Adrenal gland (tissue), 19 donors: ENCODE measurements at places on chromosomes 5 and 9. TPM values are rescaled to one million over a fixed set of nuclear protein-coding genes. Genes with fewer than 3 reads are reported as not detected.

The EPB41L4B gene
- total RNA-seq, result 16.4 TPM

The TCF7 gene
- 6.3 TPM for total RNA-seq

The REEP5 gene
- 198 TPM for total RNA-seq

The C9orf153 gene
- total RNA-seq, result 0.67 TPM

The NAIF1 gene
- 12.9 TPM for total RNA-seq

DNA sequence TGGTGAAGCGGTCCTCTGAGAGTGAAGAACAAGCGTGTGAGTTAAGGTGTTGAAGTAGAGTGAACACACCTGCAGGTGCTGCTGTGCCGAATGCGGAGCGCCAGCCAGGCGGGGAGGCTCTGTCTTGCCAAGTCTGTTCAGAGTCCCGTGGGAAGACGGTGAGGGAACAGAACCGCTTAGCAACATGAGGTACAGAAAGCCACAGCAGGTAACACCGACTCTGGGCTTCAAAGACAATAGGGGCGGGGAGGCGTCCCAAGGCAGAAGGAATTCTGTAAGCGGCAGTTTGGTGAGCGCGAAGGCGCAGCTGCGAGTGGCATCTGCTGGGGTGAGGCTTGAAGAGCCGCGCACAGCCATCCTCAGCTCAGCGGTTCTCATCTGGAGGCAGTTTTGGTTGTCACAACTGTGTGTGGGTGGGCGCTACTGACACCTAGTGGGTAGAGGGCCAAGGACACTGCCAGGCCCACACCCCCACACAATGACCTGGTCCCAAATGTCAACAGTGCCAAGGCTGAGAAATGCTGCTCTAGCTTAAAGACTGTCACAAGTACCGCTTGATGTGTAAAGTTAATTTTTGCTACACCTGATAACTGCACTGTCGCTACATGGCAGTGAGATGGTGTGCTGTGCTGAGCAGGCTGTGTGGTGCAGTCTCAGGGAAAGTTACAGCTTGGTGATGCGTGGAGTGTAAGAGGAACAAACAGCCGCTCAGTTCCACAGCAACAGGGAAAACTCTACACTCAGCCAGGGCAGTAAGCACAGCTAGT, 67.4 kb upstream of the TBC1D9B start:
- H3K27me3 ChIP-seq, result no peaks in the 10 kb centered on the region
- H3K36me3 ChIP-seq, result no peaks in the 10 kb centered on the region
- no peaks in the 10 kb centered on the region for H3K4me1 ChIP-seq
- no peak for DNase-seq
- no peak overlapping the region for H3K27ac ChIP-seq
- no peak overlapping the region for H3K4me3 ChIP-seq

DNA sequence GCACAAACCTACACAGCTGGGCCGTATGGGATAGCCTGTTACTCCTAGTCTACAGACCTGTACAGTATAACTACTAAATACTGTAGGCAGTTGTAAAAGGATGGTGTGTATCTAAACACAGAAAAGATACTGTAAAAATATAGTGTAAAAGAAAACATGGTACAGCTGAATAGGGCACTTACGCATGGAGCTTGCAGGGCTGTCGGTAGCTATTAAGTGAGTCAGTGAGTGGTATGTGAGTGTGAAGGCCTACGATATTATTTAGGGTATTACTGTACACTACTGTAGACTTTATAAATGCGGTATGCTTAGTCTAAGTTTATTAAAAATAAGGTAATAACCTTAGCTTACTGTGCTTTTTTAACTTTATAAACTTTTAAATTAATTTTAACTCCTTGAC, 1.2 kb downstream of the ZCCHC9 start:
- H3K27me3 ChIP-seq, result no peaks in the 10 kb centered on the region
- no peak for DNase-seq
- H3K27ac ChIP-seq, result no peak overlapping the region
- no peak overlapping the region for H3K4me3 ChIP-seq

DNA sequence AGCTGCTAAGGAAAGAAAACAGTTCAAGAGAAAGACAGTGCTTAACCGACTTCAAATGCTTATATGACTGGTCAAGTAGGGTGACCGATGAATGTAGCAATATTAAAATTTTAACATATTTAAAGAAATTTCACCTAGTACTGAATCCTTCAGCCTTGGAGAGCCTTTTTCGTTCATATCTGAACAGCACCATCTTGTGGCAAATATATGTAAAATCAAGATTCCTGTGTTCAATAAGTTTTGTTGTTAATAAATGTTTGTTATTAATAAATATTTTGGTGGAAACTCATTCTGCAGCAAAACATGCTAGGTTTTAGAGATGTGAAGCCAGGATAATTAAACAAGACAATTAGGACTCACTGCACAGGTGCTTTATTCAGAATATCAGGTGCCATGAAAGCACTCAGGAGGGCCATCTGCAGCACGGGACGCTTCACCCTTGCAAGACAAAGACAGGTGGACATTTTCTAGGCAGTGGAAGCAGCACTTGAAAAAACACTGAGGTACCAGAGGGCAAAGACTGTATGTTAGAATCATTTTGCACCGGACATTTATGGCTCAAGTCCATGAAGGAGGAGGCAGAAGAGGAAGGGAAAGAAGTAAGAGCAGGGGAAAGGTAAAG, 15.6 kb downstream of the TICAM2 start:
- H3K36me3 ChIP-seq, result no peaks in the 10 kb centered on the region
- no peak for DNase-seq
- no peak overlapping the region for H3K4me3 ChIP-seq
- H3K27me3 ChIP-seq, result no peaks in the 10 kb centered on the region
- H3K27ac ChIP-seq, result no peak overlapping the region
- H3K4me1 ChIP-seq, result no peaks in the 10 kb centered on the region

- DNase-seq, result peak; percentile 66
- H3K36me3 ChIP-seq, result no peaks in the 10 kb centered on the region
- H3K27me3 ChIP-seq, result no peaks in the 10 kb centered on the region
- H3K27ac ChIP-seq, result no peak overlapping the region
- H3K4me3 ChIP-seq, result no peak overlapping the region
- peaks cover 6% of the 10 kb centered on the region for H3K4me1 ChIP-seq
These were observed 29.5 kb upstream of the ALDH1B1 start for GRCh38 chr9:38362852-38363588.

DNA sequence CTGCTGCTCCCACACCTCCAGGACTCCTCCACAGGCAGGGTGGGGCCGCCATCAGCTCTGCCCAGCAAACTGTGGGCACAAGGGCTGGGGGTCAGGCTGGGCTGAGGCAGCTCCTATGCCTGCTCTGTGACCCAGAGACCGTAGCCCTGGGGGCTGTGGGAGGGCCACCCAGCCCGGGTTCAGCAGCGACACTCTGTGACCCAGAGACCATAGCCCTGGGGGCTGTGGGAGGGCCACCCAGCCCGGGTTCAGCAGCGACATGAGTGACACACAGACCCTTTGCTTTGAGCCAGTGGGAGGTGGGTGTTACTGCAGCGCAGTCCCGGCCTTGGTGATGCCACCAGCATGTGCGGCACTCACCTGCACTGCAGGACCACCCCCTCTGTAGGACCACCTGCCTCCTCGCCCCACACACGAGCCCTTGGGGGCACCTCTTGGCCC, 118.9 kb upstream of the LPCAT1 start:
- H3K36me3 ChIP-seq, result no peaks in the 10 kb centered on the region
- no peaks in the 10 kb centered on the region for H3K4me1 ChIP-seq
- H3K27me3 ChIP-seq, result peaks cover 20% of the 10 kb centered on the region
- H3K4me3 ChIP-seq, result no peak overlapping the region

DNA sequence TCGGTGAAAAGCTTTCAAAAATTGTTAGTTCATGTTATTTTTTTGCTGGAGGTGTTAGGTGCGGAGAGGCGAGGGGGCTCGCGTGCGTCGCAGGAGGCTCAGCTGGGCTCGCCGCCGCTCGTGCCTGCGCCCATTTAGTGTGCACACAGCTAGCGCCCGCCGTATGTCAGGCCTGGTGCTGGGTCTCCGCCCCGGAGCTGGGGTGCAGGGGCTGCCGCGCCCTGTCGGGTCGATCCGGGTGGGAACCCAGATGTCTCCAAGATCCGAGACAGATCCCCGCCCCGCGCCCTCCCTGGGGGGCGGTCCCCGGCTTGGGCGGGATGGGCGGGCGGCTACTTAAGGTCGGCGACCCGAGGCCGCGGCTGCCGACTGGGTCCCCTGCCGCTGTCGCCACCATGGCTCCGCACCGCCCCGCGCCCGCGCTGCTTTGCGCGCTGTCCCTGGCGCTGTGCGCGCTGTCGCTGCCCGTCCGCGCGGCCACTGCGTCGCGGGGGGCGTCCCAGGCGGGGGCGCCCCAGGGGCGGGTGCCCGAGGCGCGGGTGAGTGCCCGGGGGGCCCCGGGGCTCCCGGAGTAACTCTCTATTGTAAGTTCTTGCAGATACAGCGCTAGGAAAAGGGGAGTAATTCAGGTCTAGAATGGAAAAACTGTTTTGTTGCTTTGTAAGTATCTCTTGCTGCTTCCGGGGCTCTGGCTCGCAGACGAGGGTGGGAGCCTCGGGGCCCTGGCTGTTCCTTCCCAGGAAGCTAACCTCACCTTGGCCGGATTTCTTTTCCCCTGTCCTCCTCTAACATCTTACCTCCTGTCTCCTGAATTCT, 31.7 kb downstream of the GSN start:
- H3K4me3 ChIP-seq, result peak overlapping the region; percentile 31
- no peaks in the 10 kb centered on the region for H3K27me3 ChIP-seq
- H3K36me3 ChIP-seq, result peaks cover 28% of the 10 kb centered on the region

DNA sequence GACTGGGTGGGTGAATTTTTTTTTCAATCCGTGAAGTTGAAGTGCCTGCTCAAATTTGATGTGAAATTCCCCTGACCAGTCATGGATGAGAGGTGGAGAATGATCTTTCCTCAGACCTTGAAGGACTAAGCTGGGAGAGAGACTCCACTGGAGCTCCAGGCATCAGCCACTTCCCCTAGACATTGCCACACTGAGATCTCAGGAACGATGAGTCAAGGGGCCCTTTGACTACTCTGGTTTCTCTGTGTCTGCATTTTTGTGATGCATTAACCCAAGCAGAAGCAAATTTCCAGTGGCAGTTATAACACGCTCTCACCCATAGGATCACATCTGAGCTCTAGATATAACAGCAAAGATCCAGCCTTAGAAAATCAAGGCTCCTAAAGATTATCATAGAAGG, 171.2 kb upstream of the KIF2A start:
- no peak overlapping the region for H3K27ac ChIP-seq
- DNase-seq, result no peak
- no peaks in the 10 kb centered on the region for H3K27me3 ChIP-seq

DNA sequence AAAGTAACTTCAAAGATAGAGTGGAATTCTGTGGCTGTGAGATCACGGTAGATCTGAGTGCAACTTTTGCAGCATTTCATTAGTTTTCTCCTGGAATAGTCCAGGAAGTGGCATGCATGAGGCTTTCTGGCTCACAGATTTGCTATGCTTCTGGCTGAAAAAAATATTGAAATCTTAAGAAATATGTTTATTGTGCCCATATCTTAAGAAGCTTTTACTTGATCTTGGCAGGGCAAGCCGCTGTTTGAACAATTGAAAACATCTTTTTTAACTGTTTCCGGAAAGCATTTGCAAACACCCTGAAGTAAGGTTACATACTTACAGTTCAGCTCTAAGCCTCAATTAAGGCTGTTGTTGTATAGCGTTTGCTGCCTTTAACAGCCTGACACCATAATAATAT, 135.7 kb upstream of the GDNF start:
- H3K4me1 ChIP-seq, result no peaks in the 10 kb centered on the region
- no peak for DNase-seq
- H3K4me3 ChIP-seq, result no peak overlapping the region

- H3K36me3 ChIP-seq, result no peaks in the 10 kb centered on the region
- no peaks in the 10 kb centered on the region for H3K27me3 ChIP-seq
- DNase-seq, result no peak
- H3K4me3 ChIP-seq, result no peak overlapping the region
These were observed 18.4 kb downstream of the AP3B1 start for GRCh38 chr5:78275998-78276543.

- no peak overlapping the region for H3K27ac ChIP-seq
- H3K36me3 ChIP-seq, result no peaks in the 10 kb centered on the region
- H3K4me1 ChIP-seq, result no peaks in the 10 kb centered on the region
- H3K27me3 ChIP-seq, result no peaks in the 10 kb centered on the region
- DNase-seq, result peak; percentile 34
These were observed 39.8 kb upstream of the ALDH1B1 start for GRCh38 chr9:38352530-38353328.

DNA sequence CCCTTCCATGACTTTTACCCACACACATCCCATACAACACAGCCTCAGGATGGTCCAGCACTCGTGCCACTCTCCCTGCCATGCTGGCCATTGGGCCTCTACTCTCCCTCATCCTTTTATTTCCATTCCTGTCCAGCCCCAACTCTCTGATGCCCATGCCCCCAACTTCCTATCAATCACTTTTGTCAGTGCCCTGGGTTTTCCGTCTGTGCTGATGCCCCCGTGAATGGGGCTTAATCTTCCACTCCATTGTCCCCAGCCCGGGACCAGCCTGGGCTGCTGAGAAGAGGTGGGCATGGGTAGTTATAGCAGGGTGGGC, 12.6 kb upstream of the ACSL6 start:
- H3K36me3 ChIP-seq, result no peaks in the 10 kb centered on the region
- DNase-seq, result no peak

DNA sequence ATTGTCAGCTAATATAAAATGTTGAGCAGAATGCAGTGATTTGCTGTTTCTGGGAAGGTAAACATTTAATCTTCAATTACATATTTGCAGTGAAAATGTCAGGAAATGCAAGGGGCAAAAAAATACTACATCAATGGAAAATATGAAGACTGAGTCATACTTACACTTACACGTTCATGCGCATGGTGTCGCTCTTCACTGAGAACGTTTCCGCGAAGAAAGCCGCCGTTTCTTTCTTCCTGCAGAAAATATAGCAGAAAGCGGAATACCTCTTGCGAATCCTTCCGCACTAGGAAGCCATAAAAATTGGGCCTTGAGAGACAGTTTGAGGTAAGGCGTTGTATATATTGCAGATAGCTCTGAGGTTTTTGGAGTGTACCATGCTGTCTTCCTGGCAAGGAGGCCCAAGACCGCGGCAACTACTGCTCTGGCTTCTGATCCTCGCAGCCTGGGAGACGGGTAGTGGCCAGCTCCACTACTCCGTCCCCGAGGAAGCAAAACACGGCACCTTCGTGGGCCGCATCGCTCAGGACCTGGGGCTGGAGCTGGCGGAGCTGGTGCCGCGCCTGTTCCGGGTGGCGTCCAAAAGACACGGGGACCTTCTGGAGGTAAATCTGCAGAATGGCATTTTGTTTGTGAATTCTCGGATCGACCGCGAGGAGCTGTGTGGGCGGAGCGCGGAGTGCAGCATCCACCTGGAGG, at the start of gene PCDHA13:
Gene PCDHA13 (plus strand): TSS at position 236 of the 702 bp plus-strand sequence. CDS start 145 bp downstream, at position 381.
- H3K36me3 ChIP-seq, result no peaks in the 10 kb centered on the region
- no peak within 1 kb of the TSS for H3K4me3 ChIP-seq
- H3K27me3 ChIP-seq, result peaks cover 5% of the 10 kb centered on the region
- H3K4me1 ChIP-seq, result no peaks in the 10 kb centered on the region
- no peak within 1 kb of the TSS for H3K27ac ChIP-seq

- no peak overlapping the region for H3K4me3 ChIP-seq
- no peaks in the 10 kb centered on the region for H3K36me3 ChIP-seq
These were observed 437.5 kb downstream of the TMEM232 start for GRCh38 chr5:110288766-110289511.

GRCh38 chr9:26324786-26325443, 567.7 kb downstream of the CAAP1 start:
- DNase-seq, result no peak
- no peak overlapping the region for H3K4me3 ChIP-seq
- H3K4me1 ChIP-seq, result no peaks in the 10 kb centered on the region
- no peaks in the 10 kb centered on the region for H3K36me3 ChIP-seq
